Activated naive CD8-positive, alpha-beta T cell treated with anti-CD3 and anti-CD28 coated beads, Interleukin-2, amount 10 ng/mL, durations not matched to agents 7 days and 5 days (primary cell): ENCODE measurements at places on chromosomes 5 and 9. TPM values are rescaled to one million over a fixed set of nuclear protein-coding genes. Genes with fewer than 3 reads are reported as not detected.
A peak's percentile ranks its signal among the peaks of the same experiment; 100 is the strongest.

- no peak overlapping the region for H3K27ac ChIP-seq
- DNase-seq: peak; percentile 24
- no peaks in the 10 kb centered on the region for H3K36me3 ChIP-seq
- peaks cover 2% of the 10 kb centered on the region for H3K27me3 ChIP-seq
Observed at GRCh38 chr5:179164331-179165311, 104.4 kb downstream of the ZNF354C start.

DNA sequence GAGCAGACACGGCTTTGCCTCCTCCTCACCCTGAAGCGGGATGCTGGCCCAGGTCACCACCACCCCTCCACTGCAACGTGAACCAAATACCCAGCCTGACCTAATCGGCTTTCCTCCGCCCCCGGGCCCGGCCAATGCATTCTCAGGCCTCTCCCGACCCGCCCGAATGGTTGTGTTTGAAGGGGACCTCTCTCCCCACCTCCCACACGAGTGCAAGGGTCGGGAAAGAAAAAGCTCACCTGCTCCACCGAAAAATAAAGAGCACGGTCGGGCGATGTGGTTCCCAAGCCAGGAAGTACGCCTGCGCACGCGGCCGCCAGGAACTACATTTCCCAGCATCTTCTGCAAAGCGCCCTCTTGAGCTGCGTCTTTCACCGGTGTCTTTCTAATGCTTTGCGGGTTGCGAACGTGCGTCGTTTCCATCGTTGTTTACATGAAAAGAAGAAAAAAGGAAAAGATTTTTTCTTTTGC lies at the start of gene ZNF883:
ZNF883 (minus strand) TSS at position 282 of the 471 bp plus-strand sequence.
- peaks cover 10% of the 10 kb centered on the region for H3K27me3 ChIP-seq
- DNase-seq: peak; percentile 40
- H3K36me3 ChIP-seq: peaks cover 2% of the 10 kb centered on the region
- peak within 1 kb of the TSS; percentile 68 for H3K27ac ChIP-seq

The GRXCR2 gene
- not detected for total RNA-seq

The LMX1B gene
- not detected for total RNA-seq
